HuH-7.5 (cell line): ENCODE measurements at places on chromosomes 7 and 10.

DNA sequence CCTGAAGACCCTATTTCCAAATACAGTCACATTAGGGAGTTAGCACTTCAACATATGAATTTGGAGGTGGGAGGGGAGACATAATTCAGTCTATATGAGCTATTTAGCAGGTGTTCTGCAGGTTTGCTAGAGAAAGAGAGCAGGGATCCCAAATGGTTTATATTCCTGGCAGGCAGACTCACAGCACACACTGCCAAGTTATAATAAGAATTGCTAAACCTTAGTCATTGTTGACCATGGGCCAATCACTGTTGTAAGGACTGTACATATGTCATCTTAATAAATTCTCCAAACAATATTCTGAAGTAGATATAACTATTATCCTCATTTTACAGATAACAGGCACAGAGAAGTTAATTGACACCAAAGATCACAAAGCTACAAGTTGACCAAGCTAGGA lies 1.5 kb upstream of the CCDC3 start:
- DNase-seq: no peak

DNA sequence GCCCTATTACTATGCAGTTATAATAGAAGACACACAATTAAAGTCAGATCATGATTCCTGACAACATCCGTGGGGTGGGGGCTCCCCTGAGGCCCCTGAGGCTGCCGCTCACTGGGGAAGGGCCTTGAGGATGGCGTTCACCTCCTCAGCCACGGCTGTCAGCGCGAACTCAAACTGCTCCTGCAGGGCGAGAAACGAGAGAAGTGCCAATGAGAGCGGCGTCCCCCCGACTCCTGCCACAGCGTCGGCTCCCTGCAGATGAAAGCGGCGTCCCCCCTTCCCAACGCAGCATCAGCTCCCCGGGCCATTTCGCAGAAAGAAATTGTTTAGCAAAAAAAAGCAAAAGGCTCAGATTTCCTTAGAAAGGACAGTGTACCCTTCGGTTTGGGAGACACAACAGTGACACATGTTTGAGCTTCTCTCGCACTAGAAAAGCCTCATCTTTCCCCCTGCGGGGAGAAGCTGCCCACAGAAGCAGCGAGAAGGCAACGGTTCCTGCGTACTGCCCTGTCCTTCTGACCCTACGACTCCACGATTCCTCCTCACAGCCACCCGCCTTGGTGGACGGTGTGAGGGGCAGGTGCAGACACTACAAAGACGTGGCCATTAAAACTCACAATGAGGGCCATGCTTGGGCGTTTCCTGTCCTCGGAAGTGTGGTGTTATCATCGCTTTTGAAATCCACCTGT lies 203.9 kb downstream of the DNAJB6 start:
- no peak for DNase-seq

DNA sequence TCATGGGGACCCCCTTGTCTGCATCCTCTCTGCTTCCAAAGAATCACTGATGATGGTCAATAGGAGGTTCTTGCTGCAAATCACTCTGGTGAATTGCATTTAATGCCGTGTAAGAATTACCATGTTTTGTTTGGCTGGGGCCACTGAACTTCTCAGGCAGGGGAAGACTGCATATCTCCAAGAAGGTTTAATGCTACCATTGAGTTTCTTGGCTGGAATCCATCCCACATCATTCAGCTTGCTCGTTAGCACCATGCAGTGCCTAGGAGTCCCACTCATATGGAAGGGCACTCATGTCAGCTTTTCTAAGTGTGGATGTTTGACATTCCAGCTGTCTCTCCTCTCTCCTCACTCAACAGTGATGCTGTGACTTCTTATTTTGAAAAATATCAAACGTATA lies 50.2 kb upstream of the BAMBI start:
- no peak for DNase-seq

- DNase-seq: no peak
Measured at GRCh38 chr7:129665013-129665401, 53.5 kb downstream of the NRF1 start.

DNA sequence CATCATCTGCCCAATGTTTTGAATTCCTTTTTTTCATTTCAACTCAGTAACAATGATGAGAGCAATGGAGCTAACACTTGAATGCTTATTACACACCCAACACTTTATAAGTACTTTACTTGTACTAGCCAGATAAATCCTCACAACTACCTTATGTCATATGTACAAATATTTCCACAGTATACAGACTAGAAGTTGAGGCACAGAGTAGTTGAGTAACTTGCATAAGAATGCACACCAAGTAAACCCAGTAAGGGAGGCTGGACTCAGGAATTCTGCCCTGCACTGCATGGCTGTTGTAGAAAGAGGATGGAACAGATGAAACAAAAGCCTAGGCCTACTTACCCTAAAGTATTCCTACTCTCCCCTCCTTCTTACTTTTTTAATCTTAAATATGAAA lies 15.8 kb downstream of the DPY19L1 start:
- no peak for DNase-seq
